ENCODE measurements at places on chromosomes 16 and 17.

DNA sequence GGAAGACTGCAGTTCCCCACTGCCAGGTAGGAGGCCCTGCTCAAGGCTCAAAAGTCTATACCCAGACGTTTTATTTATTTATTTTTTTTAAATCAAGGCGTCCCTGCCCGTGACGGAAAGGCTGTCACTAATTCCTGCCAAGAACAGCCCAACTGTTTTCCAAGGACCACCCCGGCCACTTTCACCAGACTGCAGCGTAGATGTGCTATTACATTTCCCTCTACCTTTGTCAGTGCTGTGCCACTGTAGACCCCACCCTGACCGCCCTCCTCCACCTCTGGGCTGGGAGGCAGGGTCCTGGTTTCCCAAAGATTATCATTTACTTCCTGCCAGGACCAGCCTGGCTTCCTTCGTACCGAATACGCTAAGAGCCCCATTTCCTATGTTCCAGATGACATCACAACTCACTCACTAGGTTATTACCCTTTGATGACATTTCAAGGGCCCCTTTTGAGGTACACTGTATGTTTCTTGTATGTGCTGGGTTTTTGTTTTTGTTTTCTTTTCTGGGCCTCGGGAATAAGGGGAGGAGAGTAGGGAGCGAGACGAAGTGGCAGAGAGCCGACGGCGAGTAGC lies 6.3 kb upstream of the RNF227 start:
- no peak for DNase-seq

GRCh38 chr16:70455910-70456309 lies 1.5 kb downstream of the FCSK start:
- no peak for DNase-seq

DNA sequence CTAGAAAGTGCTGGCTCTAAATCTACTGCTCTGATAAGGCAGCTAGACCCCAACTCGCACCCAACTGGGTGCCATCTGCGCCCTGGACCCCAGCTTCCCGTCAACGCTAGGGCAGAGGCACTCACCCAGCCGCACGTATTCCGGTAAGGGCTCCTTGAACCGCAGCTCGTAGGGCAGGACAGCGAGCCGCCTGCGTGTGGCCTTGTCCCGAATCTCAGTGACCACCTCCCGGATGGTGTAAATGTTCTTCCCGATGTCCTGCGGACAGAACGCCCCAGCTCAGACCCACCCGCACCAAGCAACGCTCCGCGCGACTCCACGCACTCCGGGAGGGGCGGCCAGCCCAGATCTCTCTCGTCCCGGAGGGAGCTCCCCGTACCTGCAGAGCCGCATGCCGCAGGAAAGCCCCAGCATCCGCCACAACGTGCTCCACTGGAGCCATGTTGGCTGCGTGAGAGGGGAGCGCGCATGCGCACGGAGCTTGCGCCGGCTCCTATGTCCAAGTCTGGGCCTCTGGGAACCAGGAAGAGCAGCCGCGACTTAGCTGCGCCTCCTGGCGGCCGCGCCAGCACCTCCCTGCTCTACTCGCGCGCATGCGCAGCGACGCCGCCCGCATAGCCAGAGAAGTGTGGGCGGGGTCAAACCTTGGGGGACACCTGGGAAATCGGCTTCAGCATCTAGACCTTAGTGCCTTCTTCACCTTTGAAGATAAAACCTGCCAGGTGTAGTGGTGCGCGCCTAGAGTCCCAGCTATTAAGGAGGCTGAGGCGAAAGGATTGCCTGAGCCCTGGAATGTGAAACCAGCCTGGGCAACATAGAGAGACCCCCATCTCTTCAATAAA lies at the start of gene NOB1:
NOB1 (minus strand) TSS at position 458 of the 842 bp plus-strand sequence; CDS start at position 442, 16 bp downstream.
- DNase-seq = peak; percentile 96

DNA sequence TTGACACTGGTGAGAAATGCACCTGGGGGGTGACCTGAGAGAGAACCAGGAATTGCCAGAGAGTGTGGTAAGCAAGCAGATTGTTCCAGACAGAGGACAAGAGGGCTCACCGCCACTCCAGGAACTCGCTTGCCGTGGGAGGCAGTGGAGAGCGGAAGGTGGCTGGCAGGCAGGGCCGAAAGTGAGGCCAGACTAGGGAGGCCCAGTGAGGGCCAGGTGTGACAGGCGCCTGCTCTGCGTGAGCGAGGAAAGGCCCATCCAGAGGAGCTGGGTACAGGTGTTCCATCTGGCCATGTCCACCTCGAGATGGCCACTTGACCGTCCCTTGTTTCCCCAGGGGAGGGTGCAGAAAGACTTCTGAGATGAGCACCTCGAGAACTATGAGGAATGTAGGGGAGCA lies 11.9 kb upstream of the MYO15B start:
- no peak for DNase-seq

GRCh38 chr17:27511168-27511883 lies 55.1 kb downstream of the KSR1 start:
- DNase-seq = no peak

DNA sequence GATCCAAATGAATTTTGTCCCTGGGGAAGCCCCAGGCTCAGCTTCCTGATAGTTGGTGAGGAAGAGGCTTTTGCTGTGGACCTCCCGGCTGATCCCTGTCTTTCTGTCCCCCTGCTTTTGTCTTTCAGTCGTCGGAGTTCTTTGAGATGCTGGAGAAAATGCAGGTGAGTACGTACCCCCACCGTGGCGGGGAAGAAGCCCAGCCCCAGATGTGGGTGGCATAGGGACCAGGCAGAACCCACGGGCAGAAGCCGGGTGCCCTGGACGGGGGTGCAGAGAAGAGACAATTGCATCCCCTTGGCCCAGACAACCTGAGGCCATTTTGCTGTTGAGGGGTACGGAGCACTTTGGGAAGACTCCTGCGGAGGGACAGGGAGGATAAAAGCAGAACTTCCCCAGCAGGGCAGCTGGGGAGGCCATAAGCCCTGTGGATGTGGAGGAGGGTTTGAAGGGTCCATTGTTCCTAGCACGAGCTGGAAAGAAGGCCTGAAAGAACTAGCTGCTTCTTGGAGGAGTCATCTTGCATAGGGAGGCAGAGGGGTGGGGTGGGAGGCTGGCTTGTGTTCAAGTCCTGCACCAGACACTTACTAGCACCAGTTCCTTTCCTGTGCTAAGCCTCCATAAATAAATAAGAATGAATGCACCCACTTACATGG lies 105.6 kb downstream of the OR1D5 start:
- no peak for DNase-seq

GRCh38 chr16:52308051-52308450 lies 238.9 kb downstream of the TOX3 start:
- DNase-seq = no peak

DNA sequence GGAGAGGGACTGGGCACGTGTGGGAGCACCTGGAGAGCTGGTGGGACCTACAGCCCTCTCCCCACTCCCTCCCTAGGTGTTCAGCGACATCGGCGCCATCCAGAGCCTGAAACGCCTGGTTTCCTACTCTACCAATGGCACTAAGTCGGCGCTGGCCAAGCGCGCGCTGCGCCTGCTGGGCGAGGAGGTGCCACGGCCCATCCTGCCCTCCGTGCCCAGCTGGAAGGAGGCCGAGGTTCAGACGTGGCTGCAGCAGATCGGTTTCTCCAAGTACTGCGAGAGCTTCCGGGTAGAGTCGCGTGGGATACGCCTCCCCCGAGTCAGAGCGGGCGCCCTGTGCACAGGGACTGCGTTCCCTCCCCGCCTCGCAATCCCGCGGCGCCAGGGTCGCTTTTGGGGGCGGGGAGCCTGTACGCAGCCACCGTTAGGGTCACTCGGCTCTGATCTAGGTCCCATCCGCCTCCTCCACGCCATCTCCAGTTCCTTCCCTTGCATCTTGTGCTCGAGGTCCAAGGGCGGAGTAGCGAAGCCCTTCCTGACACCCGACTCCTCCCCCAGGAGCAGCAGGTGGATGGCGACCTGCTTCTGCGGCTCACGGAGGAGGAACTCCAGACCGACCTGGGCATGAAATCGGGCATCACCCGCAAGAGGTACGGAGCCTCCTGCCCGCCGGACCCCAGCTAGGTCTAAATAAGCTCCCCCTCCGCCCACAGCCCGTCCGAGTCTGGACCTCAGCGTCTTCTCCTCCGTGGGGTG lies 13.0 kb downstream of the SARM1 start:
- DNase-seq = peak; percentile 44

- no peak for DNase-seq
These were observed 4.5 kb upstream of the MEIOB start for GRCh38 chr16:1876468-1876867.

DNA sequence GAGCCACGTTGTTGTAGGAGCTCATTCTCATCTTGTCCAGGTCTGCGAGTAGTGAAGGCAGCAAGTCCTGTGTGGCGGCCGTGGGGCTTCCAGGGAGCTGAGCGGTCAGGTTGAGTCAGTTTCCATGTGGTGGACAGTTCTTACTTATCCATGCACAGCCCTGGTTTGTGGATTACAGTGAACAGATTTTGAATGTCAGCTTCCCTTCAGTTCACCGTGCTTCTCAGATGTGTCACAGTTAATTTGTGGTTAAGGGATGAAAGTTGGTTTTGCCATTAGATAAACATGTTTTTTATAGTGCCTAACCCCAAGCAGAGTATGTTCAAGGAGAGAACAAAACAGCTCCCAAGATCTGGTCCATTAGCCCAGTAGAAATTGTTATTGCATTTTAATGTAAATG lies 103.1 kb downstream of the RPTOR start:
- no peak for DNase-seq

DNA sequence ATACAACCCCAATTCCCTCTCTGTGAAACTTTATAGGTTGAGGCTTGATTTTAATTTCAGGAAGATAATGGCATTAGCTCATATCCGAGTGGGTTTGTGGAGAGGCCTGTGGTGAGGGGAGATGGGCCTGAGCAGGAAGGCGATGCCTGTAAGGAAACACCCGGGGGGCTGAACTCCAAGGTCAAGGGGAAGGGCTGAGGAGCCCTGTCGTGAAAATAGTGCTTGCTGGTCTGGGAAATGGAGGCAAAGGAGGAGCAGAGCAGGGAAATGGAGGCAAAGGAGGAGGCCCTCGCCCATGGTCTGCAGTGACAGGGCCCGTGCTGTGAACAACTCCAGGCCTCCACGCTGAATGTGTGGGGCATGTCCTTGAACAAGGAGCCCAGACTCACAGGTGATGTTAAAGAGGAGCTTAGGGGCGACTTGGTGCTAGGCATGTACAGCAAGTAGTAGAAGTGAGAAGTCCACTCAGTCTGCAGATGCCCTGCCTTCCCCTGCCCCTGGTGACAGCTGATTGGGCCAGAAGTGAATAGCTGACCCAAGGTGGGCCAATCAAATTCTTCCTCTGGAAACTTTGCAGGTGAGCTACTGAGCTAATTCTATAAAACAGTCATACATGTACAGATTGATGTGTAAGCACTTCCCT lies 38.1 kb downstream of the MRPS23 start:
- DNase-seq = no peak

DNA sequence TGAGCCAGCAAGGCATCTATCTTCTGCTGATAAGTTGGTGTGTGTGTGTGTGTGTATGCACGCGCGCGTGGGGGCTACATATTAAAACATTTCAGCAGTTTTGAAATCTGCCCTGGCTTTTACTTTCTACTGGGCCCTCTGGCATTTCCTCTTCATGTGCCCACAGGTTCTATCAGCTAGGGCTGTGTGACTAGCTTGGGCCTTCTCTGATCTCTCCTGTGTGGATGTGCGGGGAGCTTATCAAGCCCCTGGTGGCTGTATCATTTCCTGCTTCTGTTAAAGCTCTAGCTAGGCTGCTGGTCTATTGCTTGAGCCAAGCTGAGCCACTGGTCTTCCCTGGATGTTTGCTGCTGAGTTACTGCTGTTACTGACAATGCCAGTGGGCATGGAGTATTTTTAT lies 132.5 kb downstream of the AATF start:
- DNase-seq = no peak

- DNase-seq = no peak
These were observed 598 bp upstream of the PGAP3 start for GRCh38 chr17:39688475-39688835.

DNA sequence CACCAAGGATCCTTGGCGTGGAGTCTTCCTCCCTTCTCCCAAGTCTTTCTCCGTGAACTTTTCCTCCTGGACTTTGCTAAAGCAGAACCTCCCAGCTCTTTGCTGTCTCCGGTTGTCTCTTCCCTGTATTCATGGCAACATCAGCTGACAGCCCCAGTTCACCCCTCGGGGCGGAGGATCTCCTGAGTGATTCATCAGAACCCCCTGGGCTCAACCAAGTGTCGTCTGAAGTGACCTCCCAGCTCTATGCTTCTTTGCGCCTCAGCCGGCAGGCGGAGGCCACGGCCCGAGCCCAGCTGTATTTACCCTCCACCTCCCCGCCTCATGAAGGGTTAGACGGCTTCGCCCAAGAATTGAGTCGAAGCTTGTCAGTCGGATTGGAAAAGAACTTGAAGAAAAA lies 943 bp downstream of the CNTROB start:
- no peak for DNase-seq

- no peak for DNase-seq
These were observed 510.4 kb downstream of the KCNJ18 start for GRCh38 chr17:22202702-22203101.

DNA sequence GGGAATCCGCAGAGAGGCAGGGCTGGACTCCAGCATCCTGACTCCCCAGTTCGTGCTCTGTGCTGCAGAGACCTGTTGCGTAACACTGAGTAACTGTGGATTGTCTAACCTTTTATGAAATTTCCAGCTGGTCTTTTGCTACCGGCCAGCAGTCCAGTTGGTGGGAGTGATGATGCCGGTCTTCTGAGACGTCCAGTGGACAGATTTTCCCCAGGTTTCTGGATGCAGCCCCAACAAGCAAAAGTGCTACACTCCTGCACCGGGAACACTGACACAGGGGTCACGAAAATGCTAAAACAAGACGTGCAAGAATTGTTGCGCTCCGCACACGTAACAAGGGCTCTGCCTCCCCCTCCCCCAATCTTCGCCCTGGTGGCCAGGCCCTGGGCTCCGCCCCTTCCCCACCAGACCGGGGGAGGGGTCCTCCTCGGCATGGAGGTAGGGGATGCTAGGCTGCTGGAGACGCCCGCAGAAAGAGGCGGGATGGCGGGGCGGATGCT lies 701 bp upstream of the MRC2 start:
- no peak for DNase-seq

GRCh38 chr16:88473666-88474534 lies 20.8 kb downstream of the ZFPM1 start:
- no peak for DNase-seq

GRCh38 chr17:81926451-81927151 lies 934 bp downstream of the MAFG start:
- peak; percentile 46 for DNase-seq

DNA sequence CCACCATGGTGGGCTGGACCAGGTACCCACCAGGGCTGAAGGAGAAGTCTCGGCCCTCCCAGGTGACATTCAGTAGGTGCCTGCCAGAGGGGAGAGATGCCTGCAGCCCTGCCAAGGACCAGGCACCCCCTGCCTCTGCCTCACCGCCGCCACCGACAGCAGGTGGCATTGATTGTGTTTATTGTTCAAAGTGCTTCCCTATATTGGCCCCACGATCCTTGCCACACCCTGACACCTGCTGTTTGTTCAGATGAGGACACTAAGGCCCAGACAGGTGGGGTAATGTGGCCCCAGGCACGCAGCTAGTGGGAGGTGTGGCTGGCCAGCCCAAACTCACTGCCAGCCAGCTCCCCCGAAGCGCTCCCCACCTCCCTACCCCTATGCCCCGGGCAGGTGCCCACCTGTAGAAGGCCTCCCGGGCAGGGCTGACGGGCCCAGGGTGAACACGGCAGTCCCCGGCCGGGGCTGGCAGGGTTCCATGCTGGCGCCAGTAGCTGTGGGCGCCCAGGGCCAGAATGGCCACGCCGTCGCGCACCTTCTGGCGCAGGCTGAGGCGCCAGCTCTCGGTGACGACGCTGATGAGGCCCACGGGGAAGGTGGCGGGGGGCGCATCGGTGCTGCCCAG lies 8.0 kb downstream of the GRIN2C start:
- DNase-seq = no peak
